ENCODE measurements at places on chromosomes 4 and X. TPM values are rescaled to one million over a fixed set of nuclear protein-coding genes. Genes with fewer than 3 reads are reported as not detected.

GRCh38 chrX:70453024-70453618 lies 8.5 kb downstream of the DLG3 start:
- no peak for DNase-seq

DNA sequence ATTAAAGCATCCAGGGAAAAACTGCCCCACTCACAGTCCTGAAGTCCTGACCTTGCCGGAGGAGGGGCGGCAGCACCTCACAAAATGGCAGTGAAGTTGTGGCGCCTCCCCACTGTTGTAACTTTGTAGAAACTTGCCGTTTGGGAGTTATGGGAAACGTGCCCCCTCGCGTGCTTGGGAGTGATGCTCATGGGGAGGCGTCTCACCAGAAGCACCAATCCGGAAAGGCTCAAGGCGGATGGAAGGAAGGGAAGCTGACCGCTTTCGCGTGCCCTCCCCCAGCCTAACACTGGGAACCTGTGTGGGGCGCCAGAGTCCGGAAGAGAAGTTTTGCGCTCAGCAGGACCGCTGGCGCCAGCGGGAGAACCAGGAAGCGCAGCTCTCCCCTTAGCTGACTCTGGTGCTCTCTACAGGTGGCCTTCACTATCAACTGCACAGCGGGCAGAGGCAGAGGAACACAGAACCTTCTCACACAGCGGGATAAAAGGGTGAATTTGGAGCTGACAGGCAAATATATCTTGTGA lies at the start of the genes CT45A10 and SAGE1:
Gene CT45A10 (minus strand): TSS at position 151 of the 524 bp plus-strand sequence. CDS start 8,100 bp downstream, outside the sequence.
Gene SAGE1 (plus strand): TSS at position 423 of the 524 bp plus-strand sequence. CDS start 2,527 bp downstream, outside the sequence.
- no peak for DNase-seq

DNA sequence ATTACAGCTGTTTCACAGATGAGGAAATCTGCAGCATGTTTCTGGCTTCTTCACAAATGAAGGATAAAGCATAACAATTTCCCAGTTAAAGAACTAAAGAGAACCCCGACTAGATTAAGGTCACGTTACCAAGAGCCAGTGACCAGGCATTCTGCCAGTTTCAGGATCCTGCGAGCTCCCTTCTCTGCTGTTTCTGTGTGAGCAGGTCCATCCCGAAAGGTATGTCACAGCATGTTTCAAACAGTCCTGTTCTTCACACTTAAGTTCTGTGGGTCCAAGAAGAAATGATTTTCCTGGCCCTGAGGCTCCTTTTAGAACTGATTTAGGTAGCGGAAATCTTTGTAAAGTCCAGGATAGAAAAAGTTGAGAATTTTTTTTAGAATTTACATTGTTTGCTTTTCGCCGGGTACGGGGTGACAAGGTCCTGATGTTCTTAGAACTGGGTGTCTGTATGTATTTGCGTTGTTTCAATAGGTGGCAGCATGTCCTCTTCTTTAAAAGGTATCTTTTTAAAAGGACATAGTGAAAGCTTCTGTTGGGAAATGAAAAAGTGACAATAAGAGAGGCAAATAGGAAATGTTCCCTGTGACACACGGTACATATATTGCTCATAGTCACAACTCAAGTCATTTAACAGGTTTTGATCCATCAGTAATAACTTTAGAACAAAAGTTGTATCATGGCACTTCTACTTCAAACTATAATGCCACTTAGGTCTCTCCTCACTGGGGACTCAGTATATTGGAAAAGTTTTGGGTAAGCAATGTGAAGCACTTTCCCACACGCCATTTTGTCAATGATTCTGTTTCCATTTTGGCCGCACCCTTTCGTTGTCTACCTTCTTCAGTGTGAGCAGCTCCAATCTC lies 18.4 kb downstream of the IL21 start:
- DNase-seq: no peak

DNA sequence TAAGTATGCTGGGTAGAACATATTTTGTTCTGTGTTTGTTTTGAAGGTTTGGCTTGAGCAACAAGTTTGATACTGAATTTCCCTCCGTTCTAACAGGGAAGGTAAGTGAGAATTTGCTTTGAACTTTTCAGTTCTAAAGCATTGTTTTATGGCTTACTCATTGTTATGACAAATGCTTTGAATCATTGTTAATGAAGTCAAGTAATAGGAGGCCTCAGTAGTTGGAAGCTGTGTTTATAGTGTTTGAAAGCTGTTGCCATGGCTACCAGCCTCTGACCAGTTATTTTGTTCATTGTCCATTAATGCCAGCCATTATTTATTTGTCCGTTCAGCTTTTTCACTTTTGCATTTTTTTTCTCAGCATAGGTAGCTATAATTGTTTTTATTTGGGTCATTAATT lies 14.4 kb downstream of the CHIC1 start:
- DNase-seq: no peak

GRCh38 chrX:25805744-25806143 lies 332.4 kb upstream of the MAGEB18 start:
- no peak for DNase-seq

GRCh38 chr4:1027915-1028238 lies 16.5 kb downstream of the FGFRL1 start:
- no peak for DNase-seq

DNA sequence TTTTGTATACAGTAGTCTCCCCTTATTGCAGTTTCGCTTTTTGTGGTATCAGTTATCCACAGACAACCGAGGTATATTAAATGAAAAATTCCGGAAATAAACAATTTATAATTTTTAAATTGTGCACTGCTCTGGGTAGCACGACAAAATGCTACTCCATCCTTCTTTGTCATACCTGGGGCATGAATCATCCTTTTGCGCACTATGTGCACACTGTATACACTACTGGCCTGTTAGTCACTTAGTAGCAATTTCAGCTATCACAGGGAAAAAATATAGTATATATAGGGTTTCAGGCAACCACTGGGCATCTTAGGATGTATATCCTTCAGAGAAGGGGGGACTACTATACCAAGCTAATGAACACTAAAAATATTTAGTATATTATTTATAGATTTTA lies 198.8 kb upstream of the FAT4 start:
- DNase-seq: no peak

DNA sequence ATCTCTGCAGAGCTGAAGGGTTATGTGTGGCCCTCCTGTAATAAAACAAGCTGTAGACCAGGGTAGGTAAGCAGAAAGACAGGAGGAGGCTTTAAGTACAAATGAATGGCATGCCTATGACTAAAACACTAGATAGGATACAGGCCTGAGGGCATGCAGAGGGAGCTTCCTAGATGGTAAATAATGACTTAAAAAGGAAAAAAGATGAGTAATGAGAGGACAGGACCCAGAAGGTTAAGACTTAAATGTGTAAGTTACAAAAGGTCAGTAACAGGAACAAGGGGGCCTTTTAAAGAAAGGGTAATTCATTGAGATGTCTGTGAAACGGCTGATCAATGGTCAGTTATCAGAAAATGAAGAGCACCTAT lies 194.8 kb downstream of the SOWAHB start:
- no peak for DNase-seq

GRCh38 chr4:3074078-3074845 lies at the start of the genes HTT and HTT-AS:
Gene HTT (plus strand): TSS chr4:3074681. CDS start chr4:3074826, 145 bp downstream.
Gene HTT-AS (minus strand): TSS chr4:3074538.
- peak; percentile 93 for DNase-seq

DNA sequence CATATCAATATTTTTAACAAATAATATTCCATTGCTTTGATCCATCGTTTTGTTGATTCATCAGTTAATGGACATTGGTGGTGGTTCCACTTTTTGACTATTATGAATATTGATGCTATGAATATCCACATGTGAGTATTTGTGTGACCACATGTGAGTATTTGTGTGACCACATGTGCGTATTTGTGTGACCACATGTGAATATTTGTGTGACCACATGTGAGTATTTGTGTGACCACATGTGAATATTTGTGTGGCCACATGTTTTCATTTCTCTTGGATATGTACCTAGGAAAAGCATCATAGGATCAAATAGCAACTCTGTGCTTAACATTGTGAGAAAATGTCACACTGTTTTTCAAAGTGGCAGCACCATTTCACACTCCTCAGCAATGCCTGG lies 433.6 kb upstream of the FRG1 start:
- no peak for DNase-seq

- no peak for DNase-seq
Observed at GRCh38 chrX:153950127-153950526, 5.7 kb upstream of the RENBP start.

Gene FRMD7
- not detected for polyA plus RNA-seq

Gene HSPA4L
- polyA plus RNA-seq: not detected

Gene APLN
- polyA plus RNA-seq: not detected

Data from naive thymus-derived CD8-positive, alpha-beta T cell (primary cell).